ENCODE measurements at places on chromosomes 4 and X.

DNA sequence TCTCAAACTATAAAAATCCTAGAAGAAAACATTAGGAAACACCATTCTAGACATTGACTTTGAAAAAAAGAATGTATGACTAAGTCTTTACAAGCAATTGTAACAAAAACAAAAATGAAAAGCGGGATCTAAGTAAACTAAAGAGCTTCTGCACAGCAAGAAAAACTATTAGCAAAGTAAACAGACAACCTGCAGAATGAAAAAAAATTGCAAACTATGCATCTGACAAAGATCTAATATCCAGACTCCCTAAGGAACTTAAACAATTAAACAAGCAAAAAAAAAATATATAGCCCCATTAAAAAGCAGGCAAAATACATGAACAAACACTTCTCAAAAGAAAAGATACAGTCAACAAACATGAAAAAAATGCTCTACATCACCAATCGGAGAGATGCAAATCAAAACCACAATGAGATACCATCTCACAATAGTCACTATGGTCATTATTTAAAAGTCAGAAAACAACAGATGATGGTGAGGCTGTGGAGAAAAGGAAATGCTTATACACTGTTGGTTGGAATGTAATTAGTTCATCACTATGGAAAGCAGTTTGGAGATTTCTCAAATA lies 168.1 kb downstream of the EPHA5 start:
- H3K27me3 ChIP-seq, result no peaks in the 10 kb centered on the region
- no peaks in the 10 kb centered on the region for H3K4me1 ChIP-seq
- no peak overlapping the region for H3K4me3 ChIP-seq
- DNase-seq, result peak; percentile 74

GRCh38 chr4:12987284-12987683 lies 496.9 kb downstream of the RAB28 start:
- no peak for DNase-seq
- no peak overlapping the region for H3K27ac ChIP-seq
- no peaks in the 10 kb centered on the region for H3K4me1 ChIP-seq
- H3K36me3 ChIP-seq, result no peaks in the 10 kb centered on the region

GRCh38 chr4:138407329-138407728 lies 165.2 kb upstream of the SLC7A11 start:
- H3K36me3 ChIP-seq, result no peaks in the 10 kb centered on the region
- H3K27ac ChIP-seq, result no peak overlapping the region
- no peaks in the 10 kb centered on the region for H3K27me3 ChIP-seq
- H3K4me1 ChIP-seq, result peaks cover 5% of the 10 kb centered on the region
- no peak overlapping the region for H3K4me3 ChIP-seq

GRCh38 chrX:19443869-19444526 lies 71.3 kb downstream of the MAP3K15 start:
- no peak overlapping the region for H3K4me3 ChIP-seq
- no peaks in the 10 kb centered on the region for H3K36me3 ChIP-seq
- DNase-seq, result no peak

- no peak for DNase-seq
- no peak overlapping the region for H3K27ac ChIP-seq
- H3K27me3 ChIP-seq, result no peaks in the 10 kb centered on the region
- no peaks in the 10 kb centered on the region for H3K4me1 ChIP-seq
- H3K4me3 ChIP-seq, result no peak overlapping the region
Measured at GRCh38 chr4:189804894-189805293, 135.8 kb upstream of the FRG1 start.

- no peak for DNase-seq
- H3K36me3 ChIP-seq, result no peaks in the 10 kb centered on the region
Measured at GRCh38 chr4:41600243-41600912, 62.4 kb downstream of the LIMCH1 start.

- no peaks in the 10 kb centered on the region for H3K27me3 ChIP-seq
- peaks cover 3% of the 10 kb centered on the region for H3K36me3 ChIP-seq
- H3K4me1 ChIP-seq, result peaks cover 23% of the 10 kb centered on the region
- peak overlapping the region; percentile 94 for H3K27ac ChIP-seq
- H3K4me3 ChIP-seq, result no peak overlapping the region
Measured at GRCh38 chr4:76951672-76952010, 2.1 kb downstream of the SEPTIN11 start.

DNA sequence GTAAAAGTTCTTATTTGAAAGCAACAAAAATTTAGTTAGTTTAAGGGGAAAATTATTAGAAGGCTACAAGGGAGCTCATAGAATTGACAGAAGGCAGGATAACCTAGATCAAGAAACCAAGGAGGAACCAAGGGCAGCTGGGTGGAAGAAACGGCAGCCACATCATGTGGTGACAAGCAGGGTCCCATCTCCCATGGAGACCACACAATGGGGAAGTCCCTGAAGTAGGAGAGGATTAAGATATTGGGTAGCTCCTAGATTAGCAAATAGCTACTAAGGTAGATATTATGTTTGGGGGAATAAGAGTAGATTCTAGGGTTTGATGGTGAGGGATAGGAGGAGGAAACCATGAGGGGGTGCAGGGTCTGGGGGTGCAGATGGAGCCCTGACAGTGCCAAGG lies 48.0 kb upstream of the TMEM154 start:
- no peaks in the 10 kb centered on the region for H3K36me3 ChIP-seq
- no peaks in the 10 kb centered on the region for H3K27me3 ChIP-seq
- no peak overlapping the region for H3K4me3 ChIP-seq

GRCh38 chr4:94395562-94395961 lies 52.9 kb upstream of the HPGDS start:
- H3K36me3 ChIP-seq, result no peaks in the 10 kb centered on the region
- no peaks in the 10 kb centered on the region for H3K4me1 ChIP-seq
- DNase-seq, result no peak
- no peaks in the 10 kb centered on the region for H3K27me3 ChIP-seq

- no peaks in the 10 kb centered on the region for H3K4me1 ChIP-seq
- no peak overlapping the region for H3K4me3 ChIP-seq
- H3K27me3 ChIP-seq, result no peaks in the 10 kb centered on the region
- no peaks in the 10 kb centered on the region for H3K36me3 ChIP-seq
- H3K27ac ChIP-seq, result peak overlapping the region; percentile 53
Measured at GRCh38 chr4:174532445-174532844, 10.2 kb upstream of the HPGD start.

DNA sequence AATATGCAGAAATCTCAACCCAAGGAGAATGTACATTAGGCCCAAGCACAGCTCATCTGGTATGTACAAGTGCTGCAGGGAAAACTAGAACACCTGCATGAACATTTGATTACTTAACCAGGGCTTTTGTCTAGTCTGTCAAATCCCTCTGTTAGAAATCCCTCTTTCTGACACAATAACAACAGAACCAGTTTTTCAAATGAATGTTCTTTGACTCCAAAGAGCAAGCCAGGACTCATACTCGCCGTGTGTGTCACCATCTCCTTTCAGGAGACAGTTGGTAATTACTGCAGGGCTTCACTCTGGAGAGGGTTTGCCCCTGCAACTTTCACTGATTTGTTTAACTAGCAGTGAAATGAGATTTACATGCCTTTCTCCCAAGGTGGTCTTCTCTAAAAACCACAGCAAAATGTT lies 143.0 kb upstream of the FAM241A start:
- DNase-seq, result no peak
- H3K27ac ChIP-seq, result no peak overlapping the region
- H3K27me3 ChIP-seq, result peaks cover 5% of the 10 kb centered on the region
- peaks cover 2% of the 10 kb centered on the region for H3K4me1 ChIP-seq
- H3K36me3 ChIP-seq, result no peaks in the 10 kb centered on the region

DNA sequence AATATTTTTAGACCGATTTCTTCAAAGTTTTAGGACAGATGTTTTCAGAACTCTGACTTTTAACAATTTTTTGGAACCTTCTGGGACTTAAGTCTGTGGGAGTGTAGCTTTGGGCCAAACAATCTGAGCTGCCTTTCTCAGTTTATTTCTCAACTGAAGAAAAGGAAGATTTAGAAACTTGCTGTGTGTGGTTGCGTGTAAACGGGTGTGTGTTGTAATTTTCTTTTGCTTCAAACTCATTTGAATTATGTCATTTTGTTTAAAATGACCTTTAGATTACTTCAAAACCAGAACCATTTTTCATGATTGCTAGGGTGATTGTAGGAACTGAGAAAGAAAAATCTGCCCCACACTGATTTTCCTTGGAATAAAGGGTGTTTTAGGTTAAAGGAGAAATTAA lies 577.7 kb upstream of the GALNTL6 start:
- no peak overlapping the region for H3K27ac ChIP-seq
- no peak overlapping the region for H3K4me3 ChIP-seq
- H3K36me3 ChIP-seq, result no peaks in the 10 kb centered on the region

GRCh38 chr4:23162275-23162674 lies 469.5 kb downstream of the GBA3 start:
- no peak overlapping the region for H3K4me3 ChIP-seq
- no peak overlapping the region for H3K27ac ChIP-seq
- H3K36me3 ChIP-seq, result no peaks in the 10 kb centered on the region
- H3K4me1 ChIP-seq, result no peaks in the 10 kb centered on the region

DNA sequence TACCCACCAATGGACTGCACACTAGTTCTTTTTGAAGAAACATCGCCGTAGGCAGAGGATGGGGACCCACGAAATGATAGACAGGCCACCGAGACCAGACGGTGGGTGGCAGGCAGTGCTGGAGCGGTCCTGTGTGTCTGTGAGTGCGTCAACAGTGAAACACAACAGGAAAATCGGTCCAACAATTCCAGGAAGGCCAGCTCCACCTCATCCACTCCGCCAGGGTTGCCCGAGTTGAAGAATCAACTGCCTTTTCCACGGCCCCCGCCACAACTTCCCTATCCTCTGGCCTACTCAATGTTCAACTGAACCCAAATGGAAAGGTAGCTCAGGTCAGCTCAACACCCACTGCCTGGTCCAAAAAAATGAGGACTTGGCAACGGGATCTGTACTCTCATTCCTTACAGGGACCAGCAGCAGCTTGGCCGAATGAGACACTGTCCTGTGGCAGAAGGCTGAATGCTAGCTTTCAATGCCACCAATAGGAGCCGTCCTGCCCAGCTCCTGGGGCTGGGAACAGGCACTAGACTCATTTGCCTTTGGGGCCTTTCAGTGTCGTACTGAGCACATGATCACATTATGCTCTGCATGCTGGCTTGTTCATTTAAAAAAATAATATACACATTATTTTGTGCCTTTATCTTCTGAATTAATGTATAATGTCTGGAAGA lies 43.5 kb downstream of the MID1 start:
- H3K4me1 ChIP-seq, result peaks cover 3% of the 10 kb centered on the region
- H3K36me3 ChIP-seq, result no peaks in the 10 kb centered on the region
- H3K27me3 ChIP-seq, result no peaks in the 10 kb centered on the region
- H3K27ac ChIP-seq, result no peak overlapping the region

DNA sequence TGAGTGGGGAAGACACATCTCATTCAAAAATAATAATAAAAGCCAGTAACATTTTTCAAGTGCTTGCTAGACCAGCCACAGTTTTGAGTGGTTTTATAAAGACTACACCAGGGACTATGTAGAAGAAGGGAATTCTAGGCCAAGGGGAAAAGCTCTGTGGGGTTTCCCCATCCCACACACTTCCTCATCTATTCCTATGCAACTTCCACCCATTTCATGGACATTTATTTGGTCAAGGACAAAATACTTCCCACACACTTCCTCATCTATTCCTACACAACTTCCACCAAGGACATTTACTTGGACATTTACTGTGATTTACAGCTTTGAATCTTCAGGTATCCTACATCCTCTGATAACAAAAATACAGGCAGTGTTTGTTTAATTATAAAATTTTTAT lies 86.5 kb upstream of the KLF3 start:
- no peaks in the 10 kb centered on the region for H3K36me3 ChIP-seq
- no peak overlapping the region for H3K27ac ChIP-seq
- H3K4me3 ChIP-seq, result no peak overlapping the region
- no peaks in the 10 kb centered on the region for H3K27me3 ChIP-seq
- no peaks in the 10 kb centered on the region for H3K4me1 ChIP-seq

- H3K4me1 ChIP-seq, result no peaks in the 10 kb centered on the region
- H3K4me3 ChIP-seq, result no peak overlapping the region
- DNase-seq, result no peak
- no peaks in the 10 kb centered on the region for H3K36me3 ChIP-seq
- no peaks in the 10 kb centered on the region for H3K27me3 ChIP-seq
Measured at GRCh38 chrX:4588466-4588865, 875.0 kb upstream of the PRKX start.

GRCh38 chr4:22874334-22874912 lies 181.7 kb downstream of the GBA3 start:
- no peaks in the 10 kb centered on the region for H3K27me3 ChIP-seq
- no peaks in the 10 kb centered on the region for H3K36me3 ChIP-seq
- H3K4me3 ChIP-seq, result no peak overlapping the region
- no peak for DNase-seq

DNA sequence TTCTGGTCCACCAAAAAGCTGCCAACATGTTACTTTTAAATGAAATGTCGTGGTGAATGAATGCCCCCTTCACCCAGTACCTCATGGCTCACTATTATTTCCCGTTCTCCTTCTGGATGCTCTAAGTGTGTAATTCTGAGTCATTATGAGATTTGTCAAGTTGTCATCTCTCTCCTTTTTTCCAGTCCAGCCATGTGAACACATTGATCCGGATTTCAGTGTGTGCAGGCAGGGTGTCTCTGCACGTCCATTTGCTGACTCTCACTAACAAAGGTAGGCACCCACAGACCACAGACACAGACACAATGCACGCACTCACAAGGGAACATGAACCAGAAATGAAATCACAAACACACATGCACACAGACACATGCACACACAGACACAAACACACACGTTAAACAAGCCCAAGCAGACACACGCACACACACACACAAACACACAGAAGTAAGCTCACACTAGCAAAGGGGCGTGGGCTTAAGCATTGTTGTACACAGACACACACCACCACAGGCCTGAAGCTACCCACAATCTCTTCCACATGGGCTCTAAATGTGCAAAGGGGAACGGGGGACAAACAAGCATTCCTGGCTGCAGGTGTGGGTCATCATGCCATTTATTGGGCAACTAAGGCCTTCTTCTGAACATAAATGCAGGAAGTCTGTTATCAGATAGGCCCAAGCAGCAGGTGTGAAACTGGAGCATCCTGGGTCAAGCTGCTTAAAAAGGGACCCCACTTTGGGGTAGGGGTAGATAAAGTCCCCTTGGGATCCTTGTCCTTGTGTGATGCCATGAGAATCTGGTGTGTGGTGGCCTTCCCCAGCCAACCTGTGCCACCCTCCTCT lies 58.1 kb downstream of the NBDY start:
- no peak overlapping the region for H3K27ac ChIP-seq
- no peaks in the 10 kb centered on the region for H3K36me3 ChIP-seq
- H3K27me3 ChIP-seq, result no peaks in the 10 kb centered on the region

- DNase-seq, result no peak
- no peak overlapping the region for H3K4me3 ChIP-seq
- H3K27ac ChIP-seq, result no peak overlapping the region
Measured at GRCh38 chr4:137032222-137032621, 500.1 kb downstream of the PCDH18 start.
